ENCODE measurements at places on chromosomes 4 and X.

GRCh38 chrX:154000051-154000450 lies 19.7 kb downstream of the IRAK1 start:
- DNase-seq, result no peak

GRCh38 chrX:3951859-3952258 lies 238.4 kb upstream of the PRKX start:
- DNase-seq, result no peak

GRCh38 chr4:137408527-137409177 lies 123.6 kb downstream of the PCDH18 start:
- DNase-seq, result no peak

- DNase-seq, result no peak
Measured at GRCh38 chrX:93229036-93229435, 444.3 kb downstream of the NAP1L3 start.

DNA sequence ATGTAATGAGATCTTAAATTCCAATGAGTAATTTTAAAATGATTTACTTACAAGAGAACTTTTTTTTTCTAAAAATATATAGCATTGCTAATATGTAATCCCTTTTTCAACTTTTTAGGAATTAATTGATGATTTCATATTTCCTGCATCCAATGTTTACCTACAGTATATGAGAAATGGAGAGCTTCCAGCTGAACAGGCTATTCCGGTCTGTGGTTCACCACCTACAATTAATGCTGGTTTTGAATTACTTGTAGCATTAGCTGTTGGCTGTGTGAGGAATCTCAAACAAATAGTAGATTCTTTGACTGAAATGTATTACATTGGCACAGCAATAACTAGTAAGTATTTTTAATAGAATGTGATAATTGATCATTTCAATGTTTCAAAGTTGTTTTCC lies 113.2 kb downstream of the USP9X start:
- DNase-seq, result no peak

GRCh38 chr4:10063544-10064300 lies 42.4 kb upstream of the SLC2A9 start:
- peak; percentile 76 for DNase-seq

GRCh38 chrX:154002215-154002719 lies 17.4 kb downstream of the IRAK1 start:
- peak; percentile 91 for DNase-seq

- no peak for DNase-seq
Measured at GRCh38 chr4:54999003-54999402, 126.4 kb downstream of the KDR start.

DNA sequence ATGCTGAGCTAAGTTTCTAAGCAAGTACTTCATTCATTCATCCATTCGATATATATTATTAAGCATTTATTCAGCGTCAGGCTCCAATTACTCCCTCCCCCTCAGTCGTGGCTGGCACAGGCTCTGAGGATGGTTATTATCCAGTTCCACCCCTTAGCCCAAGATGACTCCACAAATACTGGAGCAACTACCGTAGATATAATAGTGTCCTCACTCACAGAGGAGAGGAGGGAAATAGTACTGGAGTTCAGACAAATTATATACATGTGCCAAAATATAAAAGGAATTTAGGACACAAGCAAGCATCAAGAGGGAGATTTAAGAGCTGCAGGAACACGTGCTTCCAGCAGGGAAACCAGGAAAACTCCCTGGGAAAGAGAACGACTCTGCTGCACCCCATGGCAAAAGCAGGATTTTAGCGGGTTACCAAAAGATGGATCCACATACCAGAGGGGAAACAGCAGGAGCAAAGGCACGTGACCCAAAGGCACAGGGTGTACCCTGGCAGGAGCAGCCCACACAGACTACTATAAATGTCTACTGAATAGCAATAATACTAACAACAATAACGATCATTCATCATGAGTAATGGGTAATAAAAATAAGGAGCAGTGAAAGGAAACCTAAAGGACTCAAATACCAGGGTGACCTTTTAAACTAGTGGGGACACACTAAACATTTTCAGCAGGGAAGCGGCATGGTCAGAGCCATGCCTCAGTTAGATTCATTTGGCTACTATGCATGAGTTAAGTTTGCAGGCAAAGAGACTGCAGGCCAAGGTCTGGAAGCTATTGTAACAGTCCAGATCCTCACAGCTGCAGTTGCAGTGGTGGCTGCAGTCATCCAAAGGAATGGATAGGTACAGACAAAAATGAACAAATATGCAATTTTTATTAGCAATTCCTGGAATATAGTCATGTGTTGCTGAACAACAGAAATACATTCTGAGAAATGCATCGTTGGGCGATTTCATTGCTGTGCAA lies 153.7 kb downstream of the APBB2 start:
- no peak for DNase-seq

DNA sequence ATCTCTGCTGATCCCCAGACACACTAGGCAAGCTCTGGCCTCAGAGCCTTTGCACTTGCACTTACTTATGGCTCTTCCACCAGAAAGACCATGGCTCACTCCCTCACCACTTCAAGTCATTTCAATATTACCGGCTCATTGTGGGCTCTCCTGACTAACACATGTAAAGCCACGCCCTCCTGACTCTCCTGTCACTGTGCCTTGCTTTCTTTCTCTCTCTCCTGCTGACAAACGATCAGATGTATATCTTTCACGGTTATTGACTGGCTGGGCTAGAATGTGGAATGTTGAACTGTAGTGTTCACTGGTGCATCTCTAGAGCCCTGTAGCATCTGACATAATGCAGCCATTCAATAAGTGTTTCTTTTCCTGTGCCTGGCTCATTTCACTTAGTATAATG lies 425.1 kb downstream of the RAB28 start:
- no peak for DNase-seq

GRCh38 chrX:111127038-111127437 lies 31.0 kb downstream of the PAK3 start:
- no peak for DNase-seq

DNA sequence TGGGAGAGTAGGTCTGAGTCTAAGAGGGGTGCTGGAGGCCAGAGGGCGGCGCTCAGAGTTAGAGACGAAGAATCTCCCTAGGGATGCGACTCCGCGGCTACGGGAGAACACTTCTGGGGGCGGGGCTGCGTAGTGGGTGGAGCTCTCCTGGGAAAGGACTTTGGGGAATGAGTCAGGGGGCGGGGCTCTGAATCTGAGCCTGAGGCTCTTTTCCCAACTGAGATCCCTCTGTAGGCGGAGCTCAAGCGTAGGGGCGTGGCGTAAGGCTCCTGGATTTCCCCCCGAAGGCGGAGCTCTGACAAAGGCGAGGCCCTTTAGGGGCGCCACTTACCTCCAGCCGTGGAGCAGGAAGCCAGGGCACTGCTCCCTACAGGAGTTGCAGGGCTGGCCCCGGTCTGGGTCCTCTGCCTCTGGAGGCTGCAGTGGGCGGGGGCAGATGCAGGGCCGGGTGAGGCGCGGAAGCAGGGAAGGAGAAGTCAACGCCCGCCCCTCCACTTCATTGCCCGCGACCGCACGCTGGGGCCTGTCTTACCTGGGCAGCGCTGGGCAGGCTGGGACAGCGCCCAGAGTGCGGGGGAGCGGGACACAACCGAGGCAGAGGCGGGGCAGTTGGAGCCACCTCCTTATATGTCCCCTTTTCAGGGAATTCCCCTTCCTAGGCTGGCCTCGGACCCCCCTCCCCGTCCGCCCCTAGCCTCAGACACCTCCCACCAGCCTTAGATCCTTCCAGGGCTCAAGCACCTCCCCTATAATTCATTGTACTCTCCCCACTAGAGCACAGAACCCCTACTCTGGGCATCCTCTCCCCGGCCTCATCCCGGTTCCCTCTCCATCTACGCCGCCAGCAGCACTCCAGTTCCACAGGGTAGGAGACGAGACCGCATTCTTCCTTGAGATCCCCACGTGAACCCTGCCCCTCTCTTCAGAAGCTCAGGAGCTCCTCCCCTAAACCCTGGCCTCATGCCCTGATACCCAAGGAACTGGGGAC lies 1.6 kb downstream of the PRICKLE3 start:
- peak; percentile 46 for DNase-seq

DNA sequence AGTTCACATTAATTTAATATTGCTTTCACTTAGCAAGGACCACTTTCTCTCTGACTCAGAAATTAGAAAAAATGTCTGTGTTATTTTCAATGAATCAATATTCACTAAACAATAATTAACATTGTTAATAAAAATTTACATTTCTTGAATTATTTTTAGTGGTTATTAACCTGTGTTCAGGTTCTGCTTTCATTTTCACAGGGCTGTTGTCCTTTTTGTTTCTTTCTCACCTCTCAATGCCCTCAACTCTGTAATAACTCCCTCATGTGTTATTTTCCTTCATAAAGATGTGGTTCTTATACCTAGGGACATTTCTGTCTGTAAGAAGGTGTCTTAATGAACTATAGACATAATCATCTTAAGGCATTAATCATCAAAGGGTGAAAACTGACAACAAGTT lies 43.1 kb upstream of the PRR27 start:
- DNase-seq, result no peak

DNA sequence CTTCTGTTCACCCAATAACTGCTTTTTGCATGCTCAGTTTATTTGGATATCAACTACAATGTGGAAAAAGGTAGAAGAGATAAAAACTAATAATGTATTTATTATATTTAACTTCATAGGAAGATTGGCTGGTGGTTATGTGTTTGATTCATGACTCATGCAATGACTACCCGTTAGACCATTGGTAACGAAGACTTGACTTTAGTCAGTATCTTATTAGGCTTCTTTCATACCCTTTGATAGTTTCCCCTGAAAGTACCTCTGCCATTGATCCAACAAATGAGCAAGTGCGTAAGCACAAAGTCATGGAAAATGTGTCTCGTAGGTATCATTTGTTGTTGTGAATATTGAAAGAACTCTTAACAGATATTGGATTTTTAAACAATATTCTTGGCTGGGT lies 394.7 kb downstream of the PPP3CA start:
- no peak for DNase-seq

GRCh38 chr4:8553991-8554405 lies 26.2 kb upstream of the GPR78 start:
- no peak for DNase-seq

DNA sequence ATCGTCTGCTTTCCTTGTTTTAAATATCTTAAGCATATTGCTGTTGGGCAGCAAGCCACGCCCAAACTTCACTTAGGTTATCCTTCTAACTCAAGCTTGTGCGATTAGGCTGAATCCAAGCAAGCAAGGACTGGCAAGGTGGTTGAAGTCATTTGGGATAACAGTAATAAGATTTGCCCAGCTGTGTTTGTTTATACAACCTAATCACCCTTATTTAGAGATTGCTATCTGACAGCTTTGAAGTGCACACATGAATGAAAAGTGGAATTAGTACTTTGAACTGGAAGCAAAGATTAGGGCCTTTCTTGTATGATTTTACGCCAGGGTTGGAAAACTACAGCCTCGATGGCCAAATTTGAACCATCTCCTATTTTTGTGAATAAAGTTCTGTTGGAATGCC lies 182.1 kb downstream of the ASB9 start:
- no peak for DNase-seq

- DNase-seq, result no peak
Measured at GRCh38 chr4:11474146-11474545, 45.5 kb upstream of the HS3ST1 start.

DNA sequence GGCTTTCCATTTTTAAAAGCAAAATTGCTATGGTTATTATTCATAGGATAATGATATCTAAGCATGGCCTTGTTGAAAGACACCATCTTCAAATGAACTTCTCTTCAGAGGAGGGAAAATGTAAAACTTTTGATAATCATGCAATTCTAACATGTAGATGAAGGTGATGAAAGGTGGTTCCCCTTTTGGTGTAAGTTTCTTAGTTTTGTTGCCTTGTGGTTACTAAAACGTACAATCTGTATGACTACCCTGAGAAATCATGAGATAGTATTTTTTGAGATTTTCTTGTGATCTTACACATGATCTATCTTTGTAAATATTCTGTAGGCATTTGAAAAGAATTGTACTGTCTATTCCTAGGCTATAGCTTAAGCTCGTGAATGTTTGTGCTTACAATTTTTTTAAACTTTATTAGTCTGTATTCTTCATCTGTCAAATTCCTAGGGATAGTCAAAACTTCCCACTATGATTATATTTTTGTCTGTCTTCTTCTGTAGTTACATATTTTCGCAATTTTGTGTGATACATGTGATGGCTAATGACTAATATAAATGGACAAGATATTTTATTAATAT lies 47.5 kb downstream of the PTPN13 start:
- peak; percentile 36 for DNase-seq

GRCh38 chr4:74531963-74532794 lies 87.2 kb downstream of the AREG start:
- peak; percentile 76 for DNase-seq

DNA sequence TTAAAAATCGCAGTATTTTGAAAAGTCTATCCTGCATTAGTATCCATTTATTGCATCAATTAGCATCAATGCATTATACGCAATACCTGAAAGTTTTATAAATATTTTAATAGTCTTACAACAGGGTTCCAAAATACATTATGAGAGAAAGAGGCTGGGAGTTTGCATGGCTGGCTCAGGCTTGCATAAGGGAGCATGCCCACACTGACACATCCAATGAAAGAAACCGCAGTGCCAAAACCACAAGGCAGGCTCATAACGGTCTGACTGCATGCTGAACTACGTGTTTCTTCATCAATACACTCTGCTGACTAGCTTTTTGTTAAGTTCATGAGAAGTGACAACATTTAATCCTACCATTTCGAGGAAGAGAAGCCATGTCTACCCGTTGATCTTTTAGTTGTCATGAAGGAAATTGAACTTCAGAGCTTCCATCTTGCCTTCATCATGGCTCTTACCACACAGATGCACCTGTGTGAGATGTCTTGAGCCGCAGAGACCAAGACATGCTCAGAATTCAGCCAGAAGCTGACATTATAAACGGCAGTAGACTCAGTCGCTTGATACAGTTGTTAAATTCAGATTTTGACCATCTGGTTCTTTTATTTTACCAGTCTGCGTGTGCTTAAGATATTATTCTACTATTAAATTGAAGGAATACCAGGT lies 168.8 kb upstream of the FRG1 start:
- no peak for DNase-seq

GRCh38 chr4:66688674-66689073 lies 856.6 kb downstream of the CENPC start:
- no peak for DNase-seq

DNA sequence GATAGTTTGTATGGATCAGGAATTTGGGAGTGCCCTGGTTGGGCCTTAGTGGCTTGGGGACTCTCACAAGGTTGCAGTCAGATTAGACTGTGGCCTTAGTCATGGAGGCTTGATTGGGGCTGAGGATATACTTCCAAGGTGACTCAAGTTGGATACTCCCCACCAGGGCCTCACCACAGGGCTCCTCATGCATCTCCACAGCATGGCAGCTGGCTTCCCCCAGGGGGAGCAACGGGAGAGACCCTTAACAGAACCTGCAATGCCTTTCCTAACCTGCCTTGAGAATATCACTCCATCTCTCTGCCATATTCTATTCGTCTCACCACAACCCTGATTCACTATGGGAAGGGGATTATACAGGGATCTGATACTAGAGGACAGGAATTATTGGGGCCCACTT lies 161.9 kb downstream of the RELL1 start:
- DNase-seq, result no peak
